ENCODE measurements at places on chromosomes 11 and 22.
A peak's percentile ranks its signal among the peaks of the same experiment; 100 is the strongest.

DNA sequence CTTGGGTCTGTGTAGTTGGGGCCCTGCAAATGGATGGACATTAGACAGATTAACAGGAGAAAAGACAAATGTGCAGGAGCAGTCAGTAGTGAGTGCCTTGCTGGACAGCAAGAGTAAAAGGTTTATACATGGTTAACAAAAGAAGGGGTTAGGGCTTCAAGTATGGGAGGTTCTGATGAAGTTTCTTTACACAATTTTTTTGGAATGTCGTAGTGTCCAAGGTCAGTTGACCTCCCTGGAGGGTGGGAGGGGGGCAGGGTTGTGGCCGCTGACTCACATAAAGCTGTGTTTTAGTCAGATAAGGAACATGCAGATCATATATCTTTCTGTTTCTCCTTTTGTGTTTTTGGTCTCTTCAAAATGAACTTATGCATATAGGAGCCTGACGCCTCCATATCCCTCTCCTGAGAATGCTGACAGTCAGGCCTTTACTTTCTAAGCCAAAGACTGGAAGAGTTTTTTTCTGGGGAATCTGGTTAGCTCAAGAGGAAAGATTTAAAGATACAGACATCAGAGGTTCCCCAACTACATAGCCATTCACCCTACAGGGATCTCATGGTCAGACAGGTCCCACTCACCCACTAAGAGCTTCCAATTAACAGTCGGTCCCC is 134.3 kb downstream of the NECTIN1 start:
- no peak for DNase-seq

DNA sequence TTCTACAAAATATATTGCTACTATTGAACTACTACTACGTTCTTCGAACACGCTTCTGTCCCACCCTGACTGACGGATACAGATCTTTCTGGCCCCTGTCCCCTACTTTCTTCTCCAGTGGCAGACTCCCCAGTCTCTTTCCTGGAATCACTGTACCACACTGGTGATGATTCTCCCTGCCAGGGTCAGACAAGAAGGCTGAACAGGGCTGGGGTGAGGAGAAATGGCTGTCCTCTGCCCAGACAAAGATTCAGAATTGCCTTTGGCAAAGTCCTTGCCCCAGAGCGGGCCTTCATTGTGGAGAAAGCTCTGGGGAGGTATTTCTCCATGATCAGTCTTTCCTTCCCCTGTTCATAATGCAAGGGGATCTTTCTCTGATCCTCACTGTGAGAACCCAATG is 1417.1 kb downstream of the BRD1 start:
- DNase-seq: no peak

GRCh38 chr11:118109231-118109630 is 22.5 kb upstream of the SMIM35 start:
- DNase-seq: no peak

GRCh38 chr11:64121663-64122410 is 44.1 kb downstream of the MACROD1 start:
- DNase-seq: no peak

GRCh38 chr11:611001-611996 is 4.5 kb downstream of the IRF7 start:
- no peak for DNase-seq

GRCh38 chr11:66151273-66151672 is 81.2 kb downstream of the PACS1 start:
- peak; percentile 64 for DNase-seq

DNA sequence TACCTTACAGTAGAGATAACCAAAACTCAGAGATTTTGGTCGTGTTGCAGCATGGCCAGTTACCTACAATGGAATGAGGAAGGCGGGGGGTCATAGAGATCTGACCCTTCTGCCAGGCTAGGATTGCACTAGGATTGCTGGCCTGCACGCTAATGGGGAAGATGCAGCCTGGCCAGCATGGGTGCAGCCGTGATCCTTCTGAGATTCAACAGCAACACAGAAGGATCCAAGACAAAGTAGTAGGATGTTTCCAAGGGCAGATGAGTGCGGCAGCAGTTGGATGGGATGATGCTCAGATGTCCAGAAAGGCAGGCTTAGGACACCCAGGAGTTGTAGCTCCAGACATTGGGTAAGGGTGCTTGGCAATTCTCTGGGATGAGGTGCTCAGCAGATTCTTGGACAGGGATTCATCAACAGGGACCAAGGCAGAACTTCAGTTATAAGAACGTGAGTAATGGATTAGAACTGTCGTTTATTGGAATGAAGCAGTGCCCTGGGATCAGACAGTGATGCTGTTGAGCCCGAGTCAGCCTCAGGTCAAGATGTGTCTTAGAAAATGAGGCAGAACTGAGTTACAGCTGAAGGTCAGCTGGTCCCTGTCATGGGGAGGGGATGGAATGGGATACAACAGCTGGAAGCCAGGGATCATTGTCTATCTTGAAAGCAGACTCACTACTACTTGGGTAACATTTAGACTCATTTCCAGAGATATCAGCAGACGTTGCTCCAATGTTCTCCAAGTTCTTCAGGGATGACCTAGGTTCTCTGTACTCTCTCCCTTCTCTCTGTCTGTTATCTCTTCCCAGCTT is 71.0 kb downstream of the PARVA start:
- DNase-seq: no peak

DNA sequence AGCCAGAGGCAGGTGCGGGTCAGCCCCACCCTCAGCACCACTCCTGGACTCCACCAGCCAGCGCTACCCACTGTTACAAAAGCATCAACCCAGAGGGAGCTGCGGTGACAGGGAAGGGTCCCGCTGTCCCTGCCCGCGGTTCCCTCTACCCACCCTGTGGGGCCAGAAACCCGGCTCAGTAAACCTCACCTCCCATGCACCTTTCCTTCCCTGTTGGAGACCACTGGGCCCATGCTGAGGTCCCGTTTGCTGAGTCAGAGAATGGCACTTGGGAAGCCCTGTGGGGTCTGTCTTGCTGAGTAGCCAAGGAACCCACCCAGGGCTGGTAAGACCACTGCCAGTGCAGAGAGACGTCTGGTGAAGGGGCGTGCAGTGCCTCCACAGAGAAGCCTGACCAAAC is 42.1 kb upstream of the MOB2 start:
- no peak for DNase-seq

GRCh38 chr11:41040474-41040873 is 419.0 kb downstream of the LRRC4C start:
- DNase-seq: no peak

DNA sequence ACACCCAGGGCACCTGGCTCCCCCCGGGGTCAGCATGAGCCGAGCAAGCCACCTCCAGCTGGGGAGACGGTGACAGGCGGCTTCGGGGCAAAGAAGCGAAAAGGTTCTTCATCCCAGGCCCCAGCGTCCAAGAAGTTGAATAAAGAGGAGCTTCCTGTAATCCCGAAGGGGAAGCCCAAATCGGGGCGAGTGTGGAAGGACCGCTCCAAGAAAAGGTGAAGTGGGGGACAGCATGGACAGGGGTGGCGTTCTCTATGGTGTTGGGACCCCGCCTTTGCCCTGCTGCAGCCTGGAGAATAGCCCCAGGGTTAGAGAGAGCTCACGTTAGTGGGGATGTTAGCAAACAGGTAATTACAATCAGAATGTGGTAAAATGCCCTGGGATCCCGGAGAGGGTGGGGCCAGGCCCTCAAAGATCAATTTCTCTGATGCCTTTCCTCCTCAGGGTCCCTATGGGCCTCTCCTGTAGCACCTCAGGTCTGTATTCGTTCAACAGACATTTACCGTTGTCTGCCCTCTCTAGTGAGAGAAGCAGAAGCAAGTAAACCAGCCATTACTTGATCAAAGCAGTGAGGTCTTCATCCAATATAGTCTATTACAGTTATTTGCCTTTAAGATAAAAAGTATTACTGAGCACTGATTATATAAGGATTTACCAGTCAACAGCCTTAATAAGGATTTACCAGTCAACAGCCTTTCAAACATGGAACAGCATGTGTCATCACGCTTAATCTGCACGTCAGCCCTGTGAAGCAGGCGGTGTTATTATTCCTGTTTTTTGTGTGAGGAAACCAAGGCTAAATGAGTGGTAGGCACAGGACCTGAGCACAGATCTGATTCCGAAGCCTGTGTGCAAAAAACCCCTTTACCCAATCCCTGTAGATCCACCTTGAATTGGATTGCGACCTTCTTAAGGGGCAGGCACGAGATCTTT is 1.0 kb downstream of the CCDC86 start:
- DNase-seq: no peak

- DNase-seq: no peak
Measured at GRCh38 chr11:124170801-124171586, 12.2 kb upstream of the OR10D3 start.

GRCh38 chr11:79400206-79400605 is 40.6 kb downstream of the TENM4 start:
- no peak for DNase-seq

DNA sequence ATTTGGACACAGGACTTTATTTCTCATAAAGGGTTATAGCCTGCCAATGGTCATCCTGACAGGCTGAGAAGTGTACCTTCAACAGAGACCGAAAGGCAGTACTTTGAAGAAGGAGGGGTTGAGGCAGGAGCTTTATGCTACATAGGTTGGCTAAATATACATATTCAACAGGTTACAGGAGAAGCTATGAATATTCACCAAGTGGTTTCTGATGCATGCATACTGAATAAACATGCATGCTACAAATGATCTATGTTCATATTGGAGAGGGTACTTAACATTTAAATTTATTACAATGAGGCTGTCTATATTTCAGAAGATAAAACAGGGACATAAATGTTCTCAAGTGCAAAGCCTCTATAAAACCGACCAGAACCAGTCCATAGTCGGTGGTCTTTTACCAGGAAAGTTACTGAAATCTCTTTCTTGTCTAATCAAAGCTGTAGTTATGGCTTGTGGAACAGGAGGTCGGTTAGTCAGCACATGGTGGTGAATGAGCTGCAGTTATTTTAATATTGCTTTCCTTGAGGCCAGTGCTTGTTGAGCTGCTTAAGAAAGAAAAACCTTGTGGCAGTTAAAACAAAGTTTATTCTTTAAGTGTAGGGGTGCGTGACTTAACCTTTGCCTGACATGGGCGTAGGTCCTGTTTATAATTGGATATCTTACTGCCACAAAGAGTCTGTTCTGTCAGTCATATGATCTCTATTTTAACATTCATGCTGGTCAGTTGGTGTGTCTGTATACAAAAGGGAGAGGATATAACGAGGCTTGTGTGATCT is 19.5 kb downstream of the CNTF start:
- DNase-seq: no peak

DNA sequence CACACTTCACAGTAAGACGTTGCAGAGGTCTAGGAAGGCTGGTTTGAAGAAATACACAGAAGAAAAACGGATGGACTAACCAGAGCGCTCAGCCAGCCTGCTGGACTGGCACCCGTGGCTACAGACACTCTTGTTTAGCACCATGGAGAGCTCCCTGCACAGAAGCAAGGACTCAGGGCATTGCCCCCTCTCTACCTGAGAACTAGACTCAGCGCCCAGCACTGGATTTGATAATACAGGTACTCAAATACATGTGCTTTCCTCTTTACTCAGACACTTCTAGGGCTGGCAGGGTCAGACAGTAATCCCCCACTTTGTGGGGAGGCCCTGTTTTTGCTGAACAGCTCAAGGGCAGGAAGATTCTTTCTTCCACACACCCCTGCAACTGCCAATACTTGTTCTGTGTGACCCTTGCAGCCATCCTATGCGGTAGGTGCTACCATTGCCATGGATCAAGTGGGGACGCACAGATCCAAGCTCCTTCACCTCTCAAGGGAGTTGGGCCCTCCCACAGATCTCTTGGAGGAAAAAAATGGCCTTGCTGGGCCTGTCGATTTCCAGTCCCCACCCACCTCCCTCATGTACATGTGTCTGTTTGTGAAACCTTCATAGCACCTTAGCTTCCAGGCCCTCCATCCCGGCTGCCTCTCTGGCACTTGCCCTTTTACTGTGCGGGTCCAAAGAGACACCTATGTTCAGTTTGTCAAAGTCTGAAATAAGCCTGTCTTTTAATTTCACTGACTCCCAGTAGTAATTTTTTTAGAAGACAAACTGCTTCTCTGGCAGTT is 5.1 kb upstream of the P2RX6 start:
- no peak for DNase-seq

DNA sequence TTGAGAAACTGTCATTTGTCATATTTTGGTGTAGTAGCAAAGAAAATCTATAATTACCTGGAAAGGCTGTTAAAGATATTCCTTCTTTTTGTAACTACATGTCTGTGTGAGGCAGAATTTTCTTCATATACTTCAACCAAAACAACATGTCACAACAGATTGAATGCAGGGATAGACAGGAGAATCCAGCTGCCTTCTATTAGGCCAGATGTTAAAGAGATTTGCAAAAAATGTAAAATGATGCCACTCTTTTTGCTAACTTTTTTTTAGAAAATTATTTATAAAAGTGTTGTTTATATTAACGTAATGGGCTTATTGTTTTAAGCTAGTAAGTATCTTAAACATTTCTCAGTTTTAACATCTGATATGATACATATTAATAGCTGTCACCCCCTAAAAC is 12.7 kb downstream of the DGKZ start:
- DNase-seq: no peak
